Stimulated activated CD8-positive, alpha-beta memory T cell treated with anti-CD3 and anti-CD28 coated beads, Interleukin-4, amount 100 ng/mL, for 1 hour (primary cell): ENCODE measurements at places on chromosomes 7 and 10.

DNA sequence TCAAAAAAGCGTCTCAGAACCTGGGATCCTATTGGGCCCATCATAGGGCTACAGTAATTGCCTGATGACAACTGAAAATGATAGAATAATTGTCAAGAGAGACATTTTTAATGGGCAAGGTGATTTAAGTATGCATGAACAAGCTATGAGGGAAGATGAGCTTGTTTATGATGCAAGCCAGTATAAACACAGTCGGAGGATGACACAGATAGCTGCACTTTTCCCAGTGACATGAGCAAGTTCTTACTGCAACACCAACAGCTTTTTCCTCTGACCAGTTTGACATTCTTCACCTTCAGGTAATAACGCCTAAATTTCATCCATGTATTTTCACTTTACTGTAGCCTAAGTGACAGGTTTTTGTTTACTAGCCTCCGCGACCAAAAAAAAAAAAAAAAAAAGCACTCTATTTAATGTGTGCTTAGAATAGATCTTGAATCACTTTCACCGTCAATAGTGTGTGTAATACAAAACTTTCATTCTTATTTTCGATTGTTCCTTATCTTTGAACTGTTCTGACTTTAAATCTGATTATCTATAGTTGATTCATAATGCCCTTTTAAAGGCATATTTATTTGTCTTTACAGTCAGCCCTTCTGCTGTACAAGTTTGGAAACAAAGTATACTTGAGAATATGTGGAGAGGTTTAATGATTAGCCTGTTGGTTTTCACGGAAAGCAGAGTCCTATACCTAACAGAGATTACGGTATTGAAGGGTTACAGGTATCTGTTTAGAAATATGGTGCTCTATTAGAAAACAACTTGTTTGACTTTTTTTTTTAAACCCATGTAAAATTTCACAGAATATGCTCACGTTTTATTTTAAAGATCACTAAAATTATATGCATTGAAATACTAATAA lies 1.7 kb downstream of the FOXP2 start:
- DNase-seq: no peak

DNA sequence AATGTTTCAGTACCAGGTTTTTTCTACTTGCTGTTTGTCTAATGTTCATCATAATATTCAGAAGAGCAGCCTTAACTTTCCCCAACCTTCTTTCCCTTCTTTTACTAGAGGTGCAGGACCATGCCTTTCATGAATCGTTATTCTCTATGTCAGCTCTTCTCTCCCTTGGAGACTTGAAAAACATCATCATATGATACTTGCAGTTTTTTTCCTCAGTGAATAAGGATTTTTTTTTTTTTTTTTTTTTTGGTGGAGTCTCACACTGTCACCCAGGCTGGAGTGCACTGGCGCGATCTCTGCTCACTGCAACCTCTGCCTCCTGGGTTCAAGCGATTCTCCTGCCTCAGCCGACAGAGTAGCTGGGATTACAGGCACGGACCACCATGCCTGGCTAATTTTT lies 30.1 kb downstream of the SMNDC1 start:
- no peak for DNase-seq

GRCh38 chr7:79612022-79612421 lies 158.6 kb upstream of the MAGI2 start:
- no peak for DNase-seq

GRCh38 chr10:84540617-84541288 lies 212.4 kb downstream of the CCSER2 start:
- DNase-seq: peak; percentile 10

DNA sequence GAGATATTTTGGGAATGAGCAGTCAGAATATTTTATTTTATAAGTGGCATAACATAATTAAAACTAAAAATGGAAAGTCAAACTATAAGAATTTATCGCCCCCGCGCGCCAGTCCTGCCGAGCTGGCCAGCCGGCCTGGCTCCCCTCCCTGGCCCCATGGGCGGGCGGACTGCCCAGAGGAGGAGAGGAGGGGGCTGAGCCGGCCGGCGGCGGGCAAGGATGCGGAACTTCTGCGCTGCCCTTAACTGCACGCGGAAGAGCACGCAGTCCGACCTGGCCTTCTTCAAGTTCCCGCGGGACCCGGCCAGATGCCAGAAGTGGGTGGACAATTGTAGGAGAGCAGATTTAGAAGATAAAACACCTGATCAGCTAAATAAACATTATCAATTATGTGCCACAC lies 96.8 kb downstream of the DKK1 start:
- DNase-seq: no peak

GRCh38 chr7:138814816-138815332 lies 16.9 kb upstream of the ATP6V0A4 start:
- no peak for DNase-seq

DNA sequence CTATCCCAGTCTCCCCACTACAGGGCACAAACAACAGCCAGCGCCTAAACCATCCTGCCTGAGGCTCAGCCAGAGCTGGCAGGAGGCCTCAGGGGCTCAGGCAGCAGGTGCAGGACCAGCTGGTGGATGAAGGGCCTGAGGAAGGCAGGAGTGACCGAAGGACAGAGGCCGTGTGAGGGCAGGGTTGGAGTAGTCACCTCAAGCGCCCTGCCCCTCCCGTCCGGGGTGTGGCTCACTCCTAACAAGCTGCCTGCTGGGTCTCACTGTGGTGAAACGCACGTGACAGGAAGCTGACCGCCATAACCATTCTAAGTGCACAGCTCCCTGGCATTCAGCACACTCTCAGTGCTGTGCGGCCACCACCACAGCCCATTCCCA lies 281.1 kb downstream of the ELFN1 start:
- no peak for DNase-seq

DNA sequence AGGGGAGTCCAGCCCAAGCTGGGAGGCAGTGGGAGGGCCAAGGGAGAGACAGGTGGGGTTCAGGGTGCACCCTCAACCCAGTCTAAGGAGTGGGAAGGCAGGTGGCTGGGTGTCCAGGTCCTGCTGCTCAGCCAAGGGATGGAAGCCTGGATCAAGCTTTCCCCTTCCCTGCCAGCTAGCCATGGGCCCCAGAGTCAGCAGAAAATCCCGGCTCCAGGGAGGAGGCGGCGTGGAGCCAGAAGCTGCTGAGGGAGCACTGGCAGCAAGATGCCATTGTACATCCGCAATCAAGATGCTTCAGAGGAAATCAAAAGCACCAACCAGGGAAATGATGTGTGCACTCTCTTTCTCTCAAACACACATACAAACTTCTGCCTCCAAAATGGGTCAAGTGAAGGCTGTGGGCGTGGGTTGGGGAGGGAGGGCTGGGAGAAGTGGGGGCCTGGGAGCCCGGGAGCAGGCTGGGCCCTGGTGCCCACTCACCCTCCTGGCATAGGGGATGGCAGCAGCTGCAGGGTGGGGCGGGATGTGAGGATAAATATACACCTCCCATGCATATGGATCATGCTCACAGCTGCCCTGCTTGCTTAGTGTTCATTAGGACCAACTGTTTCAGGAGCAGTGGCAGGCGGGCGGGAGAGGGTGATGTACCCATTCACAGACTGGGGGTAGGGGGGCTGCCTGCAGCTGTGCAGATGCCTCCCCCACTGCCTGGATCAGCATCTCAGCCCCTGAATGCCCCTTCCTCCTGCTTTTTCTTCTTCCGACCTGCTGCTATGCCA lies 24.2 kb downstream of the TRIM8 start:
- DNase-seq: no peak

- peak; percentile 6 for DNase-seq
Observed at GRCh38 chr10:110008518-110009339, 945 bp downstream of the ADD3 start.

GRCh38 chr10:43128958-43129706 lies 9.1 kb upstream of the CSGALNACT2 start:
- no peak for DNase-seq

DNA sequence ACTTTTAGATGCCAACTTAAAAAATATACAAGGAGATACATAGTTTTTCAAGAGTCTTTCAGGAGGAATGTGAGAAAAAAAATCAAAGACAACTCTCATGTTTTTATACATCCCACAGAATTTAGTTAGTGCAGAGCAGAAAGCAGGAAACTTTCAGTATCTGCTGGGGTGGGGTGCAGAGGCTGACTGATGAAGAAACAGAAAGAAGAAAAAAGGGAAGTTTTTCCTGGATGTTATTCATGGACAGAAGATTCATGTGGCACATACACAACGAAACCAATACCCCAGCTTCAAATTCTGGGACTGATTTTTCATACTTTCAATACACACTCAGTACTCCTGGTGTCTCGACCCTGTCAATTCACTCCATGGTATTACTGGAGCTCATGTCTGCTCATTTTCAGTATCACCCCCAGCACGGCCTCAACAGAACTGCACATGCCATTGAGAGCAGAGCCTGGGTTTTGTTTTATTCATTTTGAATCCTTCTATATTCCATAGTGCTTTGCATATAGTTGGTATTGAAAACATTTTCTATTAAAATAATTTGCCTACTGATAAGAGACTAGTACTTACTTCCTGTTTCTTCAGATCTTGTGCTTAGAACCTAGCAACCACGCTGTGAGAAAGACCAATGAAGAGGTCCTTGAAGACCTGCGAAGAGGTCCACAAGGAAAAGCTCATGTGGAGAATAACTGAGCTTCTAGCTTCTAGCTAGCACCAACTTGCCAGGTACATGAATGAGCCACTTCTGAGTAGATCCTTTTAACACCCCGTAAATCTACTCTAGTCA lies 49.0 kb downstream of the NDUFB2 start:
- no peak for DNase-seq

- DNase-seq: no peak
Observed at GRCh38 chr10:71684356-71685173, 35.0 kb downstream of the C10orf105 start.

DNA sequence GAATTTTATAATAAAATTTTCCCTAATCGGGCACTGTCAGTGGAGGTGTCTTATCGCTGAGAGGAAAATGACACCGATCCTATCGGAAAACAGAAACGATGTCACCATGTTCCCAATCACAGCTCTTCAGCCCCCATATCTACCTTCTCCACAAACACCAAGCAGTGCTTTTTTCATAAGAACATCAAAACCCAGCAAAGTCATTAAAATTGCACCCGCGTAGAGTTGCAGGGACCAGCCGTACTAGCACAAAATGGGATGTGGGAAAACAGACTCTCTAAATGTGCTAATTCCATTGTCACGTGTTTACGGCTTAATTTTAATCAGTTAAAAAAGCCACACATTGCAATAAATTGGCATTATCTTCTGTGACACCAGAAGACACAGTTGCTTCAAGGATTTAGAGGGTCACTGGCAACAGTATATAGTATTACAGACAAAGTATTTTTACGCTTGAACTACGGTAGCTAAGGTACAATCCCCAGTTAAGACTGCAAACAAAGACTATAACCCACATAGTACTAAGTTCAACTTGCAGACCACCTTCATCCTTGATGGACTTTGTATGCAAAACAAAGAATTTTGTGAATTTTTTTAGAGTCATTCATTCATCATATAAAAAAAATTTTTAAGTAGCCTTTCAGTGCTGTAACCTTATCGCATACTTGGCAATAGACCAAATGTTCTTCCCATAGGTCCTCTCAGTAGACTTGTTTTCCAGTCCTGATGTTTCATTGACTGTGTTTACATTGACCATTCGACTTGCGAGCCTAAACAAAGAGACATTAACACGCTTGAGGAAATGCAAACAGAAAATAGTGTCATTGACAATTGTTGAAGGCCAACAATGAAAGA lies 116.0 kb downstream of the VTI1A start:
- DNase-seq: no peak

DNA sequence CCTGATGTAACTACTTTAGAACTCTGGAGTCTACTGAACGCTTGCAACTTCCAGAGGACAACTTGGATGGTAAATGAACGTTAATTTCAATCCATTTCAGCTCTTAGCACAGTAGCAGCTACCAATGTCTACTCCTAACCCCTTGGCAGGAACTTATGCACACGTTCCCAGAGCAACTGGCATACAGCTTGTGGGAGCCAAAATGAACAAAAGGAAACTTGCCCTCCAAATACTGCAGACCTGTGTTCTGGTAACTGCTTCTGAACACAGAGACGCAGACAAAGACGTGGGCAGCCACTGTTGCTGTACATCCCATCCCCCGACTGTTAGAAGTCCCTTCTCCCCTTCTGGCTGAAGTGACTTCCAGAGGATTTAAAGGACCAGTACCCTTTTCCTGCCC lies 61.3 kb downstream of the XPNPEP1 start:
- DNase-seq: no peak

DNA sequence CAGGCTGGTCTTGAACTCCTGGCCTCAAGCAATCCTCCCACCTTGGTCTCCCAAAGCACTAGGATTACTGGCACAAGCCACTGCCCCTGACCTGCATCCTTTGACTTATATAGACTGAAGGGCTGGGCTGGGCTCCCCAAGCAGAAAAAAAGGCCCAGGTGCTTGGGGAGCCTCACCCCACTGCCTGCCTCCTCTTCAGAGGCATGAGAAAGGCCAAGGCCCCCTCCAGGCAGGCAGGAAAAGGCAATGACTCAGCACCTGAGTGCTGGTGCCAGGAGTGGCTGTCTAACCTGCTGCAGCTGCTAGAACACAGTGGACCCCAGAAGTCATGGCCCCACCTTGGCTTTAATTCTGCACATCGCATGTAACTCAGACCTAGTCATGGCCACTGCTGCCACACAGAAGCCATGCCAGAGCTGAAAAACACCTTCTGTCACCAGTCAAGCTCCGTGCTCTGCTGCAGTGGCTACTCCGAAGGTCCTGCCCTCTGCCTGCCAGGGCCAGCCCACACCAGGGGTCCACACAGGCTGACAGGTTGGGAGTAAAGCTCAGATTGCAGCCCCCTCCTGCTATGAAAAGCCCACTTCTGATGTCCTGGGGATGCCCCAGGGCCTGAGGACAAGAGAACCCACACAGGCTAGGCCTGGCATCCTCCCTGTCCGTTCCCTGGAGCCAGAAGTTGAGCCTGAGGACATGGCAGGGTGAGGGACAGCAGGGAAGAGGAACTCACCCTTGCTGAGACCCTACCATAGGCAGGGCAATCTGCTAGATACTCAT lies 48.5 kb downstream of the GRID1 start:
- DNase-seq: no peak
